ENCODE measurements at places on chromosomes 3 and 15.

DNA sequence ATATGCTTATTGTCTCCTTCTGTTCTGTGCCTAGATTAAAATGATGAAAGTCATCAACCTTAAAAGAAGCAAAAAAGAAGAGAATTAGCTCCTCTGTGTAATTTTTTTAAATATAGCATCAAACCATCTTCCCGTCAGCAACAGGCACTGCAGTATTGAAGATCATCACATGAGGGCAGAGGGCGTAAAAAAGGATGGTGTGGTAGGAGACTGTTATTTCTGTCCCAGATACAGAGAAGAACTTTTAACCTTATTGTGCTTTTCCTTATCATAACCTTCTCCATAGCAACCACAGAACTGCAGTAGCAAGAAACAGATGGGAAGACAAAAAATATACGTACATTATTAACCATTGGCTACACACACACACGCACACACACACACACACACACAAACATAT is 88.8 kb downstream of the IGSF11 start:
- no peak for DNase-seq

DNA sequence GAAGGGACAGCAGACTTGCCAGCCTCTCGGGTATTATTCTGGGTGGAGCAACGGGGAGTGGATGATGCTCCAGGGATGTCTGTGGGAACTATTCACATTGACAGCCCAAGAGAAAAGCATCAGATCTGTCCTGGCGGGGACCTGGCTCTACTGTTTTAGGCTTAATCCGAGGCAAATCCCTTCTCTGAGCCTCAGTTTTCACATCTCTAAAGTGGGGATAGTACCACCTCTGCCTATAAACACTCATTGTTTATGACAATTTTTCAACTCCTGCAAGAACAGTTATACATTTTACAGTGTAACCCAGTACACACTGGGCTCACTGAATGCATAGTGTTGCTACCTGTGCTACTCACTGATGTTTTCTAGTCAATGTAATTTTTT is 9.3 kb downstream of the PDIA5 start:
- DNase-seq, result no peak

GRCh38 chr3:132435224-132435910 is 18.1 kb downstream of the DNAJC13 start:
- no peak for DNase-seq

DNA sequence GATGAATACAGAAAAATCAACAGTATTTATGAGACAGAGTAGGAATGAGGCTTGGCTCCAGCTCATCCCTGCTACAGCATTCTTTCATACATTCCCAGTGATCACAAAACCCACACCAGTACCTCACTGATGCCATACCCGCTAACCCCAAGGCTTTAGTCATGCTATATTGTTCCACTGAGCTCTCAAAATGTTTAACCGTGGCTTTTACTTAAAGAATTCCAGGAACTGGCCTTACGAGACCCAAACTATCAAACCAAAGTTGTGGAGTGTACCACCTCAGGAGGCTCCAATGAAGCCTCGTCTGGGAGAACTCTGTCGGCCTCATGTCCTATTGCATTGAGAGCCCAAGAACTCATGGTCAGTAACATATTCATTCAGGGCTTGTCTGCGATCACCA is 278.9 kb downstream of the ULK4 start:
- DNase-seq, result no peak

DNA sequence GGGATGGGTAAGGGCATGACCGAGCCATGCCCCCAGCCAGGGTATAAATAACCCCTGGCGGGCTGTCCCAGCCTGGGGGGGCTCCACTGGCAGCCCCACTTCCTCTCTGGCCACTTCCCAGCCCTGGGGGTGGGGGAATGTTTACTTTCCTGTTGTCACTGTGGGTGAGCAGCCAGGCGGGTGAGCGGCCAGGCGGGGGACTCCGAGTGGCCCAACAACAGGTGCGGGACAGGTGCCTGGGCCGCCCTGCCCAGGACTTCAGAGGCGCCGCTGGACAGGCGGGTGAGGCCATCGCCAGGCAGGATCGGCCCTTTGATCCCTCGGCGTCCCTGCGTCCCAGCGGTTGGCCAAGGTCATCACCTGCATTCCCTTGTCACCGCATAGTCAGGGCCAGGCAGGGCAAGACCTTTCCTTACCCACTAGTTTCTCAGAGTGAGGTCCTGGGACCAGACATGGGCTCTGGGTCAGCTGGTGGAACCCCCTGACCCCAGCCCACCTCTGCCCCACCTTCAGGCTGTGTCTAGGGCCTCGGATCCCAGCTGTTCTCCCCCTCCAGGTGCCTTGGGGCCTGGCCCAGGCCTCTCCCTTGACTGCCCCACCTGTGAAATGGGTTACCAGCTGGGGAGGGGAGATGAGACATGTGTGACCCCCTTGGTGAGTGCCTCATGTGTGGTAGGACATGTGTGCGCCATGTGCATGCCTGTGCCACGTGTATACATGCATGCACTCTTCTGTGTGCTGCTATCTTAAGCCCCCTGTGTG is 16.6 kb downstream of the SEMA3F start:
- DNase-seq, result no peak

DNA sequence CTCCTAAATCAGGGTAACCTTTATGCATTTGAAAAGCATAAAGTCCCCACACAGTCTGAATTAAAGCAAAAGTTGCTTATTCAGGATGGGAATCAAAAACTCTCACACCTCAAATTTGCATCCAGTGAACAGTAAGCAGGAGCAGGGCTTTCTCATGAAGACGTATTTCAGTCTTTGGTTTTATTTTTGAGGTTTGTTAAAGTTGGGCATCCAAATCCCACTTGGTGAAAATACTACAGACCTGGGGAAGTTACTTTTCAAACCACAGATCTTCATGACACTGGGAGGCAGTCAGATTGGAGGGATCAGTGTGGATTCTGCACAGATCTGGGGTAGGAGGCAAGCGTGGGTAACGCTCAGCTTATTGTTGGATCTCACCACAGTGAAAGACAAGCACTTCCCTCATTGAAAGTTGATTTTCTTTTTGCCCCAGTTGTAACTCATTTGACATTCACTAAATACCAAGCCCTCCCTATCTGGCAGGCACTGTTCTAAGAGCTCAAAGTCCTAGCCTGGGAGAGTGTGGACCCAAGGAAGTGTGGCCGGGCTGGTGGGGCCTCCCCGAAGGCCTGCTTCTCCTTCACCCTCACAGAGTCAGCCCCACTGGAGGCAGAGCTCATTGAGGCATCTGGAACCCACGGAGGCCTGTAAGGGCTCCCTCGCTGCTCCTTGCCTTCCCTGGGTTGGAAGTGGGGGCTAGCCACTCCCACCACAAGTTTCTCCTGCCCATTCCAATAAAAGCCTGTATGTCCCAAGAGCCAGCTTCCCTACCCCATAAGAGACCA is 783 bp upstream of the ISG20 start:
- DNase-seq, result no peak

- DNase-seq, result no peak
Observed at GRCh38 chr3:71415681-71416122, 167.8 kb downstream of the FOXP1 start.

DNA sequence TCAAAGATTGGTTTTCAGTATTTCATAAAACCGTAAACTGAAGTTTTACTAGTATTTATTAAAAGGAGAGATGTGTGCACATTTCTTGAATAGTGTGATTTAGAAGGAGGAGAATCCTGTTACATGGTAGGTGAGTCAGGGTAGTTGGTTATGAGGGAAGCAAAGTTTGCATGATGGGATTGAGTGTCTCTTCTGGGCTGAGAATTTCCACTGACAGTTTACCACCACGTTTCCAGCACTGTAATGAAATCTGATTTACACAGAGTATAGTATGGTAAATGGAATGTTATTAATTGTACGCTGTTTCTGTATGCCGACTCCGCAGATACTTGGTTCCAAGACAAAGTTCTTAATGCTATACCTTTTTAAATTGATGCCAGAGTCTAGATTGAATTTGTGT is 1.6 kb downstream of the NECTIN3 start:
- no peak for DNase-seq

- no peak for DNase-seq
Observed at GRCh38 chr15:69826819-69827175, 270.9 kb downstream of the TLE3 start.

DNA sequence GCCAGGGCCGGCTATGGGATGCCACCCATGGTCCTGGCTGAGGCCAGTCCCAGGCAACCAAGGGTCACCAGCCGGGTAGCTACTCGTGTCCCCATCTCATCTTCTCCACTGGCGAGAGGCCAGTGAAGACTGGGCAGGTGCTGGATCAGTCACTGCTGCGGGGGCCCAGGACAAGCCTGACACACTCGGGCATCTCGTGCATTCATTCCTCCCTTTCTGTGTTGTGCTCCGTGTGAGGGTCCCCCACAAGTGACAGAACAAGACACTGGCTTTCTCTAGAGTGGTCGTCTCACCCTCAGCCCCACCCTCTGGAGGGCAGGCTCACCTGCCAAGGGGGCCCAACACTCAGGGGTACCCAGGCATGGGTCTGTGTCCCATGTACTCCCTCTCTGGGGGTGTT is 48.4 kb downstream of the ROPN1B start:
- DNase-seq, result no peak

DNA sequence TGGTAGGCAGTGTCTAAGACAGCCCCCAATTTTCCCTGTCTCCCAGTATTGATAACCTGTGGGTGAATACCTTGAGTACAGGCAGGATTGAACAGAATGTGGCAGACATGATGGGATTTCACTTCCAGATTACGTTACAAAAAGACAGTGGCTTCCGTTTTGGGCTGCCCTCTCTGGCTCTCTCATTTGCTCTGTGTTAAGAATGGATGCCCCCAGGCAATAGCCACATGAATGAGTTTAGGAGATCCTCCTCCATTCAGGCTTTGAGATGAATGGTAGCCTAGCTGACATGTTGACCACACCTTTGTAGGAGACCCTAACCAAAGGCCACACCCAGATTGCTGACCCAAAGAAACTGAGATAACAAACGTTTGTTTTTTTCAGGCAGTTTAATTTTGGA is 34.3 kb downstream of the UBXN7 start:
- no peak for DNase-seq

All from activated naive CD4-positive, alpha-beta T cell (primary cell).